Psoas muscle (tissue), 8 donors: ENCODE measurements at places on chromosomes 2 and 18. TPM values are rescaled to one million over a fixed set of nuclear protein-coding genes. Genes with fewer than 3 reads are reported as not detected.

The POTEI gene
- total RNA-seq, result not detected

DNA sequence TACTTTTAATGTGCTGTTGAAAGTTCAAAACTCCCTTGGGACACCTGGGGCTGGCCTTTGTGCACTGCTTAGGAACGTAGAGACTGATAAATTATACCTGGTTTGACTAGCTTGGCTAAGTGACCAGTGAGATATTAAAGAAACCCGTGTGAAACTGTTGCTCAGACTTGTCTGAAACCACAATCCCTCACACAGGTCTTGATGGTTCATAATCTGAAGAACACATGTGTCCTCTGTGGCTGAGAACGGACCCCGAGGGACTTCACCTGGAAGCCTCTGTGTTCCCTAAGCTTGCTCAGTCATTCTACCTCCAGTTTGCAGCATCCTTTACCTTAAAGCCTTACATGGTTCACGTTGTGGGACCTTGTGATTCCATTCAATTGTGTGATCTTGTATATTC is 218.8 kb downstream of the CBLN2 start:
- no peak for DNase-seq
- H3K4me3 ChIP-seq, result no peak overlapping the region
- no peaks in the 10 kb centered on the region for H3K36me3 ChIP-seq
- no peaks in the 10 kb centered on the region for H3K4me1 ChIP-seq
- no peak overlapping the region for H3K27ac ChIP-seq

The SIX2 gene
- total RNA-seq, result 28.2 TPM

DNA sequence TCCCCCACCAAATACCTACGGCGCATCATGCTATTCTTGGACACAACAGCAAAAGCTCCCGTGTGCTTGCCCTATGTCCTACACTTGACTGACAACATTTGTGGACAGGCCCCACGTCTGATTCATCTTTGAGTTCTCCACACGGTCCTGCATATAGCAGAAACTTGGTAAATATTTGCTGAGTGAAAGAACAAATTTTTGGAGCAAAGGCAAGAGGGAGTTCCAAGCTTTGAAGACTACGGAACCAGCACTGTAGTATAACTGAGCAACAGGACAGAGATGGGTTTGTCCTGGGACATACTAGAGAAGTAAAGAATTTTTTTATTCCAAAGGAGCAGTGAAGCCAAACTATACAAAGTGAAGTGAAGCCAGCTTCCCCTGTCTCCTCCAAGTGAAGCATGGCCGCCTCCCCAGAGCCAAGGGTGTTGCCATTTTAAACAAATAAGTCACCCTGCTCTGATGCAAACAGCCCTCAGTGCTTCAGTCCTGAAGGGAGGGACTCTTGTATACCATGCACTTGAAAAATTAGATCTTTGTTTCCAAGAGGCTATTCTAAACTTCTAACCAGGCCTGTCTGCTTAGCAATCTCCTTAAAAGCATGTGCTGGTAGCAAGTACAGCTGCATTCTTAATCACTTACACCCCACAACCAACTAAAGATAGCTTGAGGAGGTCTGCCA is 35.9 kb downstream of the SPRED2 start:
- H3K4me1 ChIP-seq, result peaks cover 9% of the 10 kb centered on the region
- no peaks in the 10 kb centered on the region for H3K36me3 ChIP-seq
- DNase-seq, result no peak
- no peak overlapping the region for H3K27ac ChIP-seq
- H3K4me3 ChIP-seq, result no peak overlapping the region
- H3K27me3 ChIP-seq, result no peaks in the 10 kb centered on the region

The PAIP2B gene
- 14.0 TPM for total RNA-seq

DNA sequence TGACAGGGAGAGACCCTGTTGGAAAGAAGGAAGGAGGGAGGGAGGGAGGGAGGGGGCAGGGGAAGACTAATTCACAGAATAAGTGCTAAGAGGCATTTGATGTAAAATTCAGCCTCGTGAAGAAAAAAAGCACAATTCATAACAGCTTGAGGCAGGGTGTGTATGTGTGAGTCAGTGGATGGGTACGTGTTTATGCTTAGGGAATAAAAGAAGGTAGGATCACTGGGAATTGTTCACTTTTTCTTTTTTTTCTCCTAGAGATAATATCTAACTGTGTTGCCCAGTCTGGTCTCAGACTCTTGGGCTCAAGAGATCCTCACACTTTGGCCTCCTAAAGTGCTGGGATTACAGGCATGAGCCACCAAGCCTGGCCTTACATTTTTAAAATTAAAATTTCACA is 39.2 kb downstream of the WDR33 start:
- H3K27me3 ChIP-seq, result no peaks in the 10 kb centered on the region
- H3K27ac ChIP-seq, result no peak overlapping the region
- DNase-seq, result no peak
- peaks cover 29% of the 10 kb centered on the region for H3K36me3 ChIP-seq
- peaks cover 19% of the 10 kb centered on the region for H3K4me1 ChIP-seq
- no peak overlapping the region for H3K4me3 ChIP-seq
